ENCODE measurements at places on chromosomes 5 and 9.

DNA sequence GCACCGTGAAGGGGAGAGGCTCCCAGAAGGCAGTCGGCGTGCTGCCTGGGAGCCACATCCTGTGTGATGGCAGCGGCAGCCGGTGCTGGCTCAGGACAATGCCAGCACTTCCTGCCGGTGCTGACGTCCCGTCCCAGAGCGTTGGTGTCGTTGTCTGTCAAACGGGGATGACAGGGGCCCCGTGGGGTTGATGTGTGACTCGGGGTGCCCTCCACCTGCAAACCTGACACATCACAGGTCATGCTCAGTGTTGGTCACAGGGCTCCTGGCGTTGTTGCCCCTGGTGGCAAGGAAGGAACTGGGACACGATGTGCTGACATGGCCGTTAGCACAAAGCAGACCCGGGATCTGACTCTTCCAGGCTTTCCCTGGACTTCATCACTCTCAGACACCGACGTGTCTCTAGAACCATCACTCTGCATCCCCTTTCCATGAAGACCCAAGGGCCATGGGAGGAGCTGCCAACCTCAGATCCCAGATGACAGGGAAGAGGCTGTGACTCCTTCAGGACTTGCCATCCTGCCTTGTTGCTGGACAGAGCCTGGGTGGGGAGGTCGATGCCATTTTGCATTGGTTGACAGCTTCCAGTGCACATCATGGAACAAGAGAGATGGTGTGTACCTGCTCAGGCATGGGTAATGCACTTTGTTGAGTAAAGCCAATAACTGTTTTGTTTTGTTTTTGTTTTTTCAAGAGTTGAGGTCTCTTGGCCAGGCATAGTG lies 21.5 kb downstream of the PLPP7 start:
- no peak for DNase-seq

- no peak for DNase-seq
These were observed 50.4 kb downstream of the PPIC start for GRCh38 chr5:122985954-122986721.

DNA sequence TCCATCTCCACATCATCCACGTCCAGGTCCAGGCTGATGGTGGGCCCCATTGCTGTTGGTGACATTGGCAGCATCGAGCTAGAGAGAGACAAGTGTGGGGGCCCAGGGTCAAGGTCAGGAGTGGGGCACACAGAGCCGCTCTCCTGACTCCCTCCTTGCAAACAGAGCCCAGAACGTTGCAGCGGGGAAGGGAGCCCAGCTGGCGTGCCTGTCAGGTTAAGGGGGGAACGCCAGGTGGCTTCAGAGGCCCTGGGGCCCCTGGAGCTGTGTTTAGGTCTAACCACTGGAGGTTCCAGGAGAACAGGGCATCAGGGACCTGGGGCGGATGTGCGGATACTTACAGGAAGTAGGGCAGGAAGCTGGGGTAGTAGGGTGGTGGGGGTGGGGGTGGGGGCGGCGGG lies 7.5 kb downstream of the RNF44 start:
- no peak for DNase-seq

GRCh38 chr5:103031607-103032006 lies 88.3 kb downstream of the GIN1 start:
- no peak for DNase-seq

DNA sequence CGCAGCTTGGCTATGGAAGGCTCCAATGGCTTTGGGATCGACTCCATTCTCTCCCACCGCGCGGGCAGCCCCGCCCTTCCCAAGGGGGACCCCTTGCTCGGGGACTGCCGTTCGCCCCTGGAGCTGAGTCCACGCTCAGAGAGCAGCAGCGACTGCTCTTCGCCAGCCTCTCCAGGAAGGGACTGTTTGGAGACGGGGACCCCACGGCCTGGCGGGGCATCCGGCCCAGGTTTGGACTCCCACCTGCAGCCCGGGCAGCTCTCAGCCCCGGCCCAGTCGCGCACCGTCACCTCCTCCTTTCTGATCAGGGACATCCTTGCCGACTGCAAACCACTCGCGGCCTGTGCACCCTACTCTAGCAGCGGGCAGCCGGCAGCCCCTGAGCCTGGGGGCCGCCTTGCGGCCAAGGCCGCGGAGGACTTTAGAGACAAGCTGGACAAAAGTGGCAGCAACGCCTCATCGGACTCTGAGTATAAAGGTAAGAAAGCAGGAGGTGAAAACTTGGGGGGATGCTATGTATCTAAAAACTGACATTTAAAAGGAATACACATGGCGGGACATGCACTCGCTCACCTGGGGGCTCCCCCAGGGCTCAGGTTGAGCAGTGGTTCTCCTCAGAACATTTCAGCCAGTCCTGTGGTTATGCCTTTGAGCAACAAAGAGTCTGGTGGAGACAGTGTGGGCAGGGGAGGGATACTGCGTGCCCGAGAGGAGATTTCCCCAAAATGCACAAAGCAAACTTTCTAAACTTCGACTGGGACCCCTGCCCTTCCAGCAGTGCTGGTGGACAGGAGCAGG lies 579 bp downstream of the BARHL1 start:
- DNase-seq = no peak

- no peak for DNase-seq
These were observed 97.8 kb upstream of the RUFY1 start for GRCh38 chr5:179452356-179453230.
